Activated CD8-positive, alpha-beta memory T cell treated with anti-CD3 and anti-CD28 coated beads, Interleukin-2, amount 10 ng/mL, durations not matched to agents 7 days and 5 days (primary cell): ENCODE measurements at places on chromosomes 1 and 21.

DNA sequence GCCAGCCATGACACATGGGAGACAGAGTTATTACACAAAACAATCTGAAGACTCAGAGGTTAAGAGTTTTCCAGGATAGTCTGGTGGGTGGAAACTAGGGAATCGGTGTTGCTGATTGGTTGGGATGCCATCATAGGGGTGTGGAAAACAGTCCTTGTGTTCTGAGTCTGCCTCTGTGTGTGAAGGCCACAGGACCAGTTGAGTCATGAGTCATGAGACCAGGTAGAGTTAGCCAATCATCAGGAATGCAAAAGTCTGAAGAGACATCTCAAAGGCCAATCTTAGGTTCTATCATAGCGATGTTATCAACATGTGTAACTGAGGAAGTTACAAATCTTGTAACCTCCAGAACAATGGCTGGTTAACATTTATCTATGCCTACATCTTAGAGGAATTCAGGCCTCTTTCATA lies 49.7 kb upstream of the NEK7 start:
- no peak overlapping the region for H3K27ac ChIP-seq
- H3K4me1 ChIP-seq: peaks cover 13% of the 10 kb centered on the region
- H3K27me3 ChIP-seq: no peaks in the 10 kb centered on the region
- no peak for DNase-seq
- H3K4me3 ChIP-seq: no peak overlapping the region
- no peaks in the 10 kb centered on the region for H3K36me3 ChIP-seq

GRCh38 chr1:32241001-32241763 lies 5.8 kb upstream of the FAM167B start:
- peaks cover 23% of the 10 kb centered on the region for H3K4me1 ChIP-seq
- no peak for DNase-seq

DNA sequence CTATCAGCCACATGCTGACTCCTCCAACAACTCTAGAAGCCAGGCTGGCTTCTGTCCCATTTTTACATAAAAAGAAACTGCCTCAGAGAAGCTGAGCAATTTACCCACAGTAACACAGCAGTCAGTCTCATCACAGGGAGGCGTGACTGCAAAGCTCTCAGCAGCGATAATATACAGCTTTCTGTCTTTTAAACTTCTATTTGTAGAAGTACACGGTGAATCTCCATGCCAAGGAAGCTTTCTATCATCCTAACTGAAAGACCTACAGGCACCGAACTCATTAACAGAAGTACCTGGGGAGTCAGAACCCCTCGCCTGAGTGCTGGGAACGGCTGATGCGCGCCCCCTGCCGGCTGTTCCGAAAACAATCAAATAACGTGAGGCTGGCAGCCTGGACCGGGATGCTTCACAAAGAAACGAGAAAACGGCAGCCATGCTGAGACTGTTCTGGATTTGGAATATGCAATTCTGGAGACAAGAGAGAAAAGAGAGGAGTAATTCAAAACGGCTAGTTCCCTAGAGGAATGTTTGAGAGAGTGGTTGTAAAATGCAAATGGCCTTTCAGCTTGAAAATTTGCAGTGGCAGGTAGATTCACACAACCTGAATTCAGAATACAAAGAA lies 43.5 kb upstream of the RAB4A start:
- H3K27ac ChIP-seq: no peak overlapping the region
- peaks cover 26% of the 10 kb centered on the region for H3K27me3 ChIP-seq
- H3K4me1 ChIP-seq: peaks cover 4% of the 10 kb centered on the region
- H3K36me3 ChIP-seq: no peaks in the 10 kb centered on the region
- peak; percentile 81 for DNase-seq

GRCh38 chr1:96538883-96539282 lies 182.7 kb upstream of the PTBP2 start:
- DNase-seq: no peak
- no peaks in the 10 kb centered on the region for H3K36me3 ChIP-seq
- no peaks in the 10 kb centered on the region for H3K27me3 ChIP-seq
- H3K27ac ChIP-seq: no peak overlapping the region
- H3K4me3 ChIP-seq: no peak overlapping the region
